CD4-positive, alpha-beta T cell treated with Interleukin-2 at 100 ng/mL for 4 hours (primary cell): ENCODE measurements at places on chromosomes 5 and 9.

- DNase-seq: no peak
Observed at GRCh38 chr5:59126708-59127573, 544.1 kb downstream of the RAB3C start.

GRCh38 chr5:80895523-80895922, 64.6 kb upstream of the RASGRF2 start:
- no peak for DNase-seq

GRCh38 chr5:36680066-36680465, 73.7 kb downstream of the SLC1A3 start:
- no peak for DNase-seq

GRCh38 chr5:56167519-56167918, 65.6 kb downstream of the ANKRD55 start:
- DNase-seq: no peak

GRCh38 chr5:31561946-31562345, 29.8 kb downstream of the C5orf22 start:
- no peak for DNase-seq

GRCh38 chr5:123434796-123435195, 11.6 kb upstream of the CEP120 start:
- DNase-seq: no peak

- no peak for DNase-seq
Observed at GRCh38 chr5:62574599-62574998, 4.0 kb upstream of the LRRC70 start.

DNA sequence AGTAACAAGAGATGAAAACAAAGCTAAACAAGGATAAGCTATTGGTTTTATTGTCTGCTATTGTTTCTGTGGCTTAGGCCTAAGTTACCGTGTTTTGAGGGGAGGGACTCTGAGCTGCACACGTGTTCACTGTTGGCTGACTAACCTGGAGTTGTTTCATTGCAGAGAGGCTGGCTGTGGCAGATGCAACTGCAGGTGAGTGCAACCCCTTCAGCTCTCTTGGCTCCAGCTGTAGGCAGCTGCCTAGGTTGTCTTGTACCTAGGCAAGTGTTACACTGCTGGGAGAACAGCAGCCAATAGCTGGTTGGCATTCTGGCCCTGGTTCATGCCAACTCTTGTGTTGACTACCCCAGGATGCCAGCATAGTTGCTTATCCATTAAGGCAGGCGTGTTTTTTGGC, 17.6 kb upstream of the MATR3 start:
- DNase-seq: no peak

DNA sequence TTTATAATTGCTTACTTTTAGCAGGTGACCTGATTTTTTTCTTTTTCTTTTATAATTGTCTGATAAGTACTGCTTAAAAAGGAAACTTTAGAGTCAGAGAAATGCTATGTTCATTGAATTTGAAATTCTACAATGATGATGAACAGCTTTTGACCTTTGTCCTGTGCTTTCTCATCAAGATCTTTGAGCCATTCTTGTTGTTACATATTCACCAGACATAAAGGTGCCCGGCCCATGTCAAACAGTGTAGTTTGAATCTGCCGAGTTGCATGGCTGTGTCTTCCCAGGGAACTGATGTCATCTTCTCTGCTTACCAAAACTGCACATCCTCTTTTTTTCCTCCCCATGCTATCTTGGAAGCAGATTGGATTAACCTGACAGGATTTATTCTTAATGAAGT, 163.6 kb downstream of the LRRC70 start:
- no peak for DNase-seq

GRCh38 chr9:86181379-86182315, 77.8 kb downstream of the C9orf153 start:
- DNase-seq: no peak

GRCh38 chr5:123865641-123866040, 353.7 kb downstream of the CSNK1G3 start:
- DNase-seq: no peak
